ENCODE measurements at places on chromosomes 4 and X.

GRCh38 chrX:148538582-148538981 lies 38.2 kb downstream of the AFF2 start:
- no peak for DNase-seq

DNA sequence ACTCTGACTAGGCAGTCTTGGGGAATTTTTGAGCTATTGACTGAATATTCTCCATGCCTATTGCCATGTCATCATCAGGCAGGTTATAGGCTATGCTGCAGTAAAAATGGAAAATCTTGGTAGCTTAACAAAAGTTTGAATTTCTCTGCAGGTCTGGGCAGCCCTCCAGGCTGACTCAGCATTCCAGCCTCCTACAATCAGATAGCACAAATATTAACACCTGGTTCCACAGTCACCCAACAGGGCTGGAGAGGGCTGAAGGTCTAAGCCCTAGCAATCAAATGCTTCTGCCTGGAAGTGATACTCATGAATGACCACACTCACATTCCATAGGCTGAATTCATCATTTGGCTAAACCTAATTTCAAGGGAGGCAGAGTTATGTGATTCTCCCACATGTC lies 9.6 kb upstream of the PPP3CA start:
- no peak for DNase-seq

DNA sequence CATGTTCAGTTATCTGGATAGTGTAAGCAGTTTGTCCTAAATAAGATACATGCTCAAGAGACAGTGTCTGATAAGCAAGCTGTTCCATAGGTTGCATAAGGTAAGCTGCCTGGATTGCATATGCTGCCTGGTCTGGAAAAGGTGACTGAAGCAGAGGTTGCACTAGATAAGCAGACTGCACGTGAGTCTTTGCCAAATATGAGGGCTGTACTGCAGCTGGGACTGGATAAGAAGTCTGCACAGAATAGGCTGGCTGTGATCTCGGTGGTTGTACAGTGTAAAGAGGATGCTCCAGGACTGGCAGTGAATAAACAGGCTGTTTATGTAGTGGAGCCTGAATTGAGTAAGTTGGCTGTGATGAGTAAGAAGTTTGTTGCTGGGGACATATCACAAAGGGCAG lies 68.9 kb downstream of the WNK3 start:
- no peak for DNase-seq

- DNase-seq = no peak
Measured at GRCh38 chr4:138595731-138596460, 353.7 kb upstream of the SLC7A11 start.

GRCh38 chr4:25128671-25129070 lies 31.6 kb downstream of the SEPSECS start:
- DNase-seq = no peak

DNA sequence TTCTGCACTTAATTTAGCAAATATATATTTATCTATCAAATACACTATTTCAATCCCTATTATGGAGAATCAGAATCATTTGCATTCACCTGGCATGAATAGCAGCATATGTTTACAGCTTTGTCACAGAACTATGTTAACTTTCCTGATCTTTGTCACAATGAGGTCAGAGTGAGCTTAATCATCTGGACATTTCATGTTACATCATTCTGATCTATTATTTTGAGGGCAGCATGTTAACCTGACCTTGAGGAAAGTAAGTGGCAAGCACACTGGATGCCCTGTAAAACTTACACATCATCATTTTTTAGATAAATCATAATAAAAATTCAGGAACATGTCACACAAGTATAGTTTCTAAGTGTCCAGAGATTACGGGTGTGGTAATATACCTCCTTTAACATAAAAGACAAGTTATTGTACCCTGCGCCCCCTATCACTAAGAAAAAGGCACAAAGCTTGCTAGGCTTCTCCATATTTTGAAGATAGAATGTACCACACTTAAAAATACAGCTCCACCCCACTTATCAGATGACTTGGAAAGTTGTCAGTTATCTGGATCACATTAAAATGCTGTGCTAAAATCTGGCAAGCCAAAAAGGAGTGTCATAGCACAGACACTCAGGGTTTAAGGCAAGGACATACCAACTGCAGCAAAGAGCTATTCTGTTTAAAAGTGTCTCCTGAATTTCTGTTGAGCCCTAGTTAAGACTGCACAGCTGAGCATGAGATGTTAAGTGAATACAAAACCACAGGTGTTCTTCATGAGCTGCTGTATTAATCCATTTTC lies 182.7 kb upstream of the FAT4 start:
- DNase-seq = no peak

GRCh38 chr4:7823416-7823824 lies 116.2 kb downstream of the AFAP1 start:
- no peak for DNase-seq

DNA sequence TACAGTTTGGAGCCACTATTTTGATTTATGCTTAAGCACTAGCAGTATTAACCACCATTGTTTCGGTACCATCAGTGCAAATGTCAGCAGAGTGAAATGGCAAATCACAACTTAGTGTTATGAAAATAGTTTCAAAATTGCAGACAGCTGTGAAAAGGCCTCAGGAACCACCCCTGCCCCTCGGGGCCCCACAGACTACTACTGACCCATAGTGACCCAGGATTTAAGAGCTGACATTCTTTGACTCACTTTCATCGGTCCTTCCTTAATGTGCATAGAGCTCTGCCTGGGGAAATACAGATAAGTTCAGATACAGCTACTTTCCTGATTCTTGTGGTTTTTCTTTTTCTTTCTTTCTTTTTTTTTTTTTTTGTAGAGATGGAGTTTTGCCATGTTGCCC lies 3.3 kb upstream of the BBS7 start:
- no peak for DNase-seq

DNA sequence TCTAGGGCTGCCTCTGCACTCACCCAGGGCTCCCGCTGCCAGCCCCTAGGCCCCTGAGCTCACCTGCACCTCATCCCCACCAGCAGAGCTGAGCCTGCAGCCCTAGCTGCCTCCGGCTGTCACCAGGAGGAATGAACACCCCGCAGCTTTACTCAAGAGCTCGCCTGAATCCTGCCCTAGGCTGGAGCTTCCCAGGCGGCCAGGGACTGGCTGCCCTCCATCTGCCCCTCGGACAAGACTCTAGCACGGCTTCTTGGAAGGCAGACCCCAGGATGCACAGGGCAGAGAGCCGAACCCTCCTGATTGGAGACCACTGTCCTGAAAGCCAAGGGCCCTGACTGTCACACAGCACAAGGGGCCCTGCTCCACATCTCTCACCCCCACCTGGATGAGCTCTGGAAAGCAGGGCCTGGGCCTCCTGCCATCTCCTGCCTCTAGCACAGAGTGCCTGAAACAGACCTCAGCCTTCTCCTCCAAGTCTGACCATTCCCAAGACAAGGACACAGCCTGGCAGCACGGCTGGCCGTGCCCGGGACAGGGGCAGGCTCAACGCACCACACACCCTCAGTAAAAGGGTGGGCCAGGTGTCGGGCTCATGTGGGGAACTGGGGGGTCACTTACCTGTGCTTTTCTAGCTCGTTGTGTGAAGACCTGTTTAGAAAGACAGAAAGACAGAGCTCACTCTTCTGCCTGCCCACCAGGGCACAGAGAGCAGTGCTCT lies 4.4 kb downstream of the MXD4 start:
- no peak for DNase-seq

GRCh38 chrX:136353526-136354093 lies 52.8 kb downstream of the ADGRG4 start:
- DNase-seq = no peak

DNA sequence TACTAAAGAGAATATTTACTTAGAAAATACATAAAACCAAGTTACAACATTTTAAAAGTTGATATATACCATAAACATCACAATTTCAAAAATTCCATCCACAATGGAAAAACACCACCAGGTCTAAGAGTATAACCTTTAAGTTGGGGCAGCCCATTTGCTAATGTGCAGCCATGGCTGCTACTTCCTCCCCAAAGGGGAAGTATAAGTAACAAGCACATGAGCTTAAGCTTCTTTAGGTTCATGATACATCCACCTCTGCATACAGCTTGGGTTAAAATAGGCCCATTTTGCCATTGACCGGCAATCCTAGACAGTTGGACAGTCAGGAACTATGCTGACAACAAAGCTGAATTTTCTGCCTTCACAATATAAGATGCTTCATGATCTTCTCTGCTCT lies 16.6 kb upstream of the GASK1B start:
- DNase-seq = no peak

DNA sequence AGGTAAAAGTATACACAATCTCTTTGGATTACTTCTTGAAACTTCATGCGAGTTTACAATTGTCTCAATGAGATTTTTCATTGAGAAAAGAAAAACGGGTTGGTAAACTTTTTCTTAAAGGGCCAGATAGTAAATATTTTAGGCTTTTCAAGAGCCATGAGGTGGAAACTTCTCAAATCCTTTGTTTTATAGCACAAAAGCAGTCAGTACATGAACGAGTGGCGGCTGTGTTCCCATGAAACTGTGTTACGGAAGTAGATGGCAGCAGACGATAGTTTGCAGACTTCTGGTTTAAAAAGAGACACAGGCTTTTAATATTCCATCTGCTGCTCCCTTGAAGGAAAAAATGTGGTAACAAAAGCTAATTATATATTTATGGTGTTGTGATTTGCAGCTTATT lies 332.0 kb downstream of the TENM3 start:
- DNase-seq = no peak

DNA sequence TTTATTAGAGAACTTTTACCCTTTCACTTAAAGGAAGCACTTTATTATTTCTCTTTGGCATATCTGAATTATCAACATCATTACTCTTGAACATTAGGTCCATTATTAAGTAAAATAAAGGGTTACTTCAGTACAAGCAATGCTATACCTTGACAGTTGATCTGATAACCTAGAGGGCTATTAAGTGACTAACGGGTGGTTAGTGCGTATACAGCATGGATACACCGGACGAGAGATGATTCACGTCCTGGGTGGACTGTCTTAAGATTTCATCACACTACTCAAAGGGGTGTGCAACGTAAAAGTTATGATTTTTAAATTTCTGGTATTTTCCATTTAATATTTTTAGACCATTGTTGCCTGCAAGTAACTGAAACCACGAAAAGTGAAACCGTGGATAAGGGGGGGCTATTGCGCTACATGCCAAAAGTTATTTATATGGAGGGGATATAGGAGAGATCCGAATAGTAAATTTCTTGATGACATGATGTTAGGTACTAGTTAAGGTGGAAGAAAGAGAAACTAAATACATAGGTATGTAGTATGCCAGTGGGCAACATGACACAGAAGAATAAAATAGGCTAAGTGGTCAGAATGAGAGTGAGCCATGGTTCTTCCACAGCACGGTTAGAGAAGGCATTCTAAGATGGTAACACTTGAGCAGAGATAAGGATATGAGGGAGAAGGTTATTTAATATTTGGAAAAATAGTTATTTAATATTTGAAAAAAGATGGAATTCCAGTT lies 230.8 kb upstream of the ANKRD50 start:
- no peak for DNase-seq

- no peak for DNase-seq
Measured at GRCh38 chrX:47683829-47684205, 24.8 kb upstream of the UXT start.

GRCh38 chrX:17710871-17711301 lies 26.4 kb upstream of the SCML1 start:
- DNase-seq = no peak

- DNase-seq = no peak
Measured at GRCh38 chrX:80648023-80648422, 161.7 kb downstream of the BRWD3 start.

DNA sequence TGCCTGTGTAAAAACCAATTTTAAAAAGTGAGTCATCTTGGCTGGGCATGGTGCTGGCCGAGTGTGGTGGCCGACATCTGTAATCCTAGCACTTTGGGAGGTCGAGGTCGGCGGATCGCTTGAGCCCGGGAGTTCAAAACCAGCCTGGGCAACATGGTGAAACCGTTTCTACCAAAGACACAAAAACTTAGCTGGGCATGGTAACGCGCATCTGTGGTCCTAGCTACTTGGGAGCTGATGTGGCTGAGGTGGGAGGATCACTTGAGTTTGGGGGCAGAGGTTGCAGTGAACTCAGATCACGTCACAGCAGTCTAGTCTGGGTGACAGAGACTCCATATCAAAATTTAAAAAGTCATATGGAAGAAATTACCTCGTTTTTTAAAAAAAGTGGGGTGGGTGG lies 7.6 kb downstream of the RLIM start:
- DNase-seq = no peak

DNA sequence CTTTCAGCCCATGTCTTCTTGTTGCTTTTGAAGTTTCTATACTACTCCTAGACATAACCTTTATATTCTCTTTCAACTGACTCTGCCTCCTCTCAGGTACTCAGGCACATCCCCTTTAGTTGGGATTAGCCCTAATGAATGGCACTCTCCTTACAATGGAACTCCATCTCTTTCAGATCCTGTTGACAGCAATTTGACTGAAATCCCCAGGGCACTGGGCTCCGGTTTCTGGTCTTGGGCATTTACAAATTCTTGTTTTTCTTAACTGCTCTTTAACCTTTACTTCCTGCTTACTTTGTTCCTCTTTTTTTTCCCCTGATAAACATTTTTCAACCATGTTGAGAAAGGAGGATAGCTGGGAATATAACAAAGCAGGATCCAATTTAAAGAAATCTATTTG lies 68.9 kb downstream of the ENOX2 start:
- no peak for DNase-seq

- DNase-seq = no peak
Measured at GRCh38 chr4:166092797-166093290, 219.8 kb downstream of the TLL1 start.

- DNase-seq = no peak
Measured at GRCh38 chr4:108044951-108045686, 55.4 kb downstream of the HADH start.

GRCh38 chr4:162634390-162634789 lies 470.6 kb upstream of the FSTL5 start:
- DNase-seq = no peak

GRCh38 chrX:45748369-45748774 lies 547.7 kb upstream of the DIPK2B start:
- DNase-seq = no peak

- no peak for DNase-seq
Measured at GRCh38 chr4:152687974-152688599, 8.3 kb upstream of the TMEM154 start.
